Stimulated activated naive CD4-positive, alpha-beta T cell treated with Interleukin-2 at 50 U/mL for 16 hours (primary cell): ENCODE measurements at places on chromosomes 12 and 14.

GRCh38 chr12:89796798-89797382, 88.3 kb upstream of the ATP2B1 start:
- no peak for DNase-seq

- no peak for DNase-seq
These were observed 510 bp upstream of the TTC8 start for GRCh38 chr14:88823968-88824313.

DNA sequence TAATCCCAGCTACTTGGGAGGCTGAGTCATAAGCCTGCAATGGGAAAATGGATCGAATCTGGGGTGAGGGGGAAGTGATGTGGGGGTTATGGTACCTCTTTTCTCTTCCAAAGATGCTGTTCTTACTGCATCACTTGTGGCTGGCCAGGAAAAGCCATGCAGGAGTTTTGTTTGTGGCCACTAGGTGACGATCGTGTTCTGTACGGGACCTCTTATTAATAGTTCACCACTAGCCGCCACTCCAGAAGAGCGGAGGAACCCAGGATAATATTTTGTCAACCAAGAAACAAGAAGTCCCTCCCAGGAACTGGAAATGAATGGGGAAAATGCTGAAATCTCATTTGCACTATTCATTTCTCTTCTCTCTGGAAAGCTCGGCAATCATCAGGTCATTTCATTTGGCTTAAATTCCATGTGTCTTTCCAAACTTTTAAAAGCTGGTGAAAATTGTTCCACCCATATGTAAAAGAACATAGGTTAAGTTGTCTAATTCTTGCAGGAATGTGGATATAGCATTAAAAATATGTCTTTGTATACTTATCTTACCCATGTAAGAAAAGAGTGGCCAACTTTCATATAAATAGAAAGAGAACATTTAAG, 8.9 kb downstream of the GPR65 start:
- DNase-seq = peak; percentile 23

DNA sequence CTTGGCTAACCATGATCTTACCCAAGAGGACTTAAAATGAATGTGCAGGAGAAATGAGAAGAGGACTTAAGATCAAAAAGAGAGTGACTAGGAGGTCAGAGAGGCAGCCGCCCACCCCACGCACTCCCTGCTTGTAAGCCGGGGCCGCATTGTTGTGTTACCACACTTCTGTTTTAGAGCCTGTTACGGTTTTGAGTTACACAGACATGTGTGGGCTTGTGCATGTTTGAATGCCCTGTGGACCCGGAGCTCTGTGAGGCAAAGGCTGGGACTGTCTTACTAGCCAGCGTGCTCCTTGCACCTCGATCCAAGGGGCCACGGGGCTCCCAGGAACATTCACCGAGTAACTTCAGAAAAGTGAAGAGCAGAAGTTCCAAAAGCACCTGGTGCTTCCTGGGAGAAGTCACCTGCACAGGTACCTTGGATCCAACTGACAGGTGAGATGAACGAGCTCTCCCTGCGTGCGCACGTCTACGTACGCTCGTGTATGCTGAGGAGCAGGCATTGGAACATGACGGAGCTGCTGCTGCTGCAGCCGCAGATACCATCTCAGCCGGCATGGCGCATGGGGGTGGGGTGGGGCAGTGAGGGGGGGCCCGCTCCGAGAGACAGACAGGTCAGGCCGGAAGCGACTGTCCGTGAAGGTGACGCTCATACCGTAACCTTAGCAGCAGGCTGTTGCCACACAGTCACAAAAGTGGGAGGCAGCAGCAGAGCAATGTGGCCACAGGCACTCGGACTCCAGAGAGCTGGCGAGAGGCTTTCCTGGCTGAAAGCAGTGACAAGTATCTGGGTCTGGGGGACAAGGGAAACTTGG, 23.7 kb downstream of the SFSWAP start:
- DNase-seq = no peak

DNA sequence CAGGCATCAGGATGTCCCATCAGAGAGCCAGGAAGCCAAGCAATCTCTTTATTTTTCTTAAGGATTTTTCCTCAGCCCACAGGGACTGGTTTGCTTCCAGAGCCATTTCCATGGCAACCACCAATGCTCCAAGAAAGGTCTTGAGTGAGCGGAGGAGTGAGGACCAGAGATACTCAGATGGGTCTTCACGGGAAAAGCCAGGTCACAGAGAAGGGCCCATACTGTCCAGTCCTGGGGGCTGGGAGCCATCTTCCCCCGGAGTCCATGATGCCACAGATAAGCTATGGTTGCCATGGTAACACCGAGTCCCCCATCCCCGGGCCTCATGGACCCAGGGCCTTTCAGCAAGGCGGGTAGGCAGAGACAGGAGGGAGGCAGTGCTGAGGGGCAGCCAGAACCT, 28.6 kb downstream of the CMKLR1 start:
- no peak for DNase-seq

GRCh38 chr12:82996168-82996812, 309.6 kb downstream of the TMTC2 start:
- no peak for DNase-seq

DNA sequence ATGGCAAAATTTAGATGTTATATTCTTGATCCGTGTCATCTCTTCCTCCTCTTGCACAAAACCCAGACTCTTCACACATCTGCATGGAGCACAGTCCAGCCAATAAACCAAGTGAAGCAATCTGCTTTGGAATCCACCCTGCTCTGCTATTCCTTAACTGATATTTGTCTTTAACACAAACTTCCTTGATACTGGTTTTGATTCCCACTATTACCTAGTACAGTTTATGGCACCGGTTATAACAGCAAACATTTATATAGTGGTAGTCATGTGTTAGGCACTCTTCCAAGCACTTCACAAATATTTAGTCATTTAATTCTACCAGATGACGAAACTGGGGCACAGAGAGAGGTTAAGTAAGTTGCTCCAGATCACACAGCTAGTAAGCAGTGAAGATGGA, 12.5 kb downstream of the STYK1 start:
- DNase-seq = no peak

DNA sequence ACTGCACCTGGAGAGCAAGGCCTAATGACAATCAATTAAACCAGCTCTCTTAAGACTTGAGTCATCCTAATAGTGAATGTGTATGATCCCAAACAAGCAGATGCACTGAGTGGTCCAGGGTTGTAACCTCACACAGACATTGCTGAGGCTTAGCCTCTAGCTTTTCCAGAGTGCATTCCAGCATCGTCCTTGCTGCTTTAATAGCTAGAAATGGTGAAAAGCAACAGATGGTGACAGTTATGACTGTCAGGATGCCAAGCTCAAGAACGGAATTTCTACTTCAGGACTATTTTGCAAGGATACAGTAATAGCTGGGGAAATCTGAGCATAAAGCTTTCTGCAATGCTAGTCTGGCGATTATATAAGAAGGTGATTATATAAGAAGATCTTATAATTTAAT, 34.6 kb downstream of the PTPRR start:
- DNase-seq = no peak

- DNase-seq = no peak
These were observed 14.1 kb downstream of the STAB2 start for GRCh38 chr12:103600967-103601728.

GRCh38 chr14:28247491-28247890, 519.1 kb upstream of the FOXG1 start:
- DNase-seq = no peak
